ENCODE measurements at places on chromosomes 13 and 19.

- no peak for DNase-seq
Measured at GRCh38 chr19:32873247-32873959, 3.8 kb upstream of the SLC7A9 start.

DNA sequence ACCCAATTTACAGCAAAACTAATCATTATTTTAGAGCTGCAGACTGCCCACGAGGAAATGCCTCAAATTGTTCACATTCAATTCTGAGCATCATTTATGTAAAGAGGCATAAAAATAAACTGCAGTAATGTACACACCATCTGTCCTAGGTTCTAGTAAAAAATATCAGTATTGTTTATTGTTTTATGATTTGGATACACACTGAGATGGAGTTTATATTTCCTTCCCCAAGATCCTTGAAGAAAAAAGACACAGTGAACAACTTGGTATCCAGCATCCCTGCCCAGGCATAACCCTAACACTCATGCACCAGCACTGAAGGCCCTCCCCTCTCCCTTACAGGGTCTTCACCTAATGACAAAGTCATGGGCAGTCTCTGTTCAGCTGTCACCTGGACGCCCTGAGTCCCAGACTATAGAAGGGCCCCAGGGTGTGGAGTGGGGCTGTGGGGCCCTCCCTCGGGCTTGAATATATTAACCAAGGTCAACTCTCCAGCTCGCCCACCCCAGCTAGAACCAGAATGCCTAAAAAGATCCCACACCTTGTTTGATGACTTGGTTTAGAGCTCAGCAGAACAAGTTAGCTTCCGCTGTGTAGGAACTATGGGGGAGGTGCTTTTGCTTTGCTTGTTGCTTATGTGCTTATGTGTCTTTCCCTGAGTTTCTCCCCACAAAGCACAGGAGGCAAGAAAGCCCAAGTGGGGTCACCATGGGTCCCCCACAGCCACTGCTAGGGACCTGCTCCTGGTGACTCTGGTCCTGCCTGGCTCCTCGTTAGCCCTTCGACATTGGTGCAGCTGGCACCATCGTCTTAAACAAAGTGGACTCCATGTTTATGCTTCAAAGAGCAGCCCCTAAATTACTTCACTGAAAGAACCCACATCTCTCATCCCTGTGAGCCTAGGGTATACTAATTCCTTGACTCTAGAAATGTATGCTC is 111.1 kb downstream of the COL4A1 start:
- DNase-seq, result no peak

GRCh38 chr19:14106840-14107239 is 10.7 kb downstream of the PRKACA start:
- DNase-seq, result no peak

DNA sequence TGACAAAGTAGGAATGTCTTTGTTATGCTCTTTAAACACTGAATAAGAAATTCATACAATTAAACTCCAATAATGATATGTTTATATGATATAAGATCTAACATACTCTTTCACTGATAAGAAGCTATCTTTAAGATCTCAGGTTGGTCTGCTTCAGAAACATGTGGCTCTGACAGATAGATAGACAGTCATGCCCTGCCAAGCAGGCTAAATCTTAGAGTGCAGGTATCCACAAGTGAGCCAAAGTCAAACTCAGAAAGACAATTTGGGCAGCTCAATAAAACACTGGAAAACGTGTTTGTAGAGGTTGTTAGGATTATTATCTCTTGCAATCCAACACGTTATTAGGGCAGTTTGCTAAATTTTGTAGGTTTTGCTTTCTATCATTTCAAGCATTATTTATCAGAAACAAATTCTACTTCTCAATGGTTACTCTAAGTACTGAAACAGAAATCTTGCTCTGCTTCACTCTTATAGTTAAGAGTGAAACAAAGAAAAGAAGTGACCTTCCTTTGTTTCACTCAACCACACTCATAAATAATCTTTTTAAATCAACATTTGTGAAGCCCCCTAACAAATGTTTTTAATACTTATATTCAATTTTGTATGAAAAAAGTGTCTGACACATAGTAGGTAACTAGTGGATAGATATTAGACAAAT is 1255.6 kb downstream of the DIAPH3 start:
- no peak for DNase-seq

DNA sequence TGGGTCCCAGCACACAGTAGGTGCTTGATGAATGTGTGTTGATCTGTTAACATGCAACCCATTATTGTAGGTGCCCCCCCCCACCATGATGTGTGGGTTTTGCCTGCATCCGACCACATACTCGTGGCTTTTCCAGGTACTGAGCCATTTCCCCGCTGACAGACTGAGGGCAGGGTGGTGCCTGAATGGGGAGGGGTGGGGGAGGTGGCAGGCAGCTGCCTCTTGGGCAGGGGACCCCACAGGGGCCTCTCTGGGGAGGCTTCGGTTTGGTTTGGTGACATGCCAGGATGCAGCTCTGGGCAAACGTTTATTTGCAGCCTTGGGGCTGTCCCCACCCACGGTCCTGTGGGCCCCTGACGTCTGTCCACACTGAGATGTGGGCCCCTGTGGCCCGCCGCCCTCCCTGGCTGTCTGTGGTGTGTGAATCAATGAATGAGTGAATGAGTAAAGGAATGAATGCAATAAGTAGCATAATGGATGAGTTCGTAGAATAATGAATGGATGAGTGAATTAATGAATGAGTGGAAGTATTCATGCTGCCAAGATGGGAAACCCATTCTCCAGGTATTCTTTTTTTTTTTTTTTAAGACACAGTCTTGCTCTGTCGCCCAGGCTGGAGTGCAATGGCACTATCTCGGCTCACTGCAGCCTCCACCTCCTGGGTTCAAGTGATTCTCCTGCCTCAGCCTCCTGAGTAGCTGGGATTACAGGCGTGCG is 9.0 kb upstream of the JUND start:
- DNase-seq, result peak; percentile 93

GRCh38 chr13:80082396-80083080 is 258.4 kb downstream of the SPRY2 start:
- DNase-seq, result no peak

DNA sequence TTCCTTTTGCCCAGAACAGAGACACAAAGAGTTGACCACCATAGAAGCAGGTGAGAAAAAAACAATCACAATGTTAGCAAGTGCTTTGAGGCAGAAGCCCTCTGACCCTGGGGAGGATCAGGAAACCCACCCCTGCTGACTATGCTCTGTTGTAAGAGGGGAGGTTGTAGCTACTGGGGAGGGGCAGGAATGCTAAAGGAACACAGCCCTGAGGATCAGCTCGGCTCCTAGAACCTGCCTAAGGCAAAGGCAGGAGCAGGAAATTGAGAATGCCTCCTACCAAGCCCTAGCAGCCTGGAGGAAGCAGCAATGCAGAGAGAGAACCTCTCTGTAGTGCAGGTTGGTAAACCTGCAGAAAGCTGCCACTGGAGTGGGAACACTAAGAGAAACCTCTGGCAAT is 624.0 kb upstream of the KLF12 start:
- no peak for DNase-seq

GRCh38 chr13:110570886-110571285 is 9.4 kb upstream of the RAB20 start:
- no peak for DNase-seq

DNA sequence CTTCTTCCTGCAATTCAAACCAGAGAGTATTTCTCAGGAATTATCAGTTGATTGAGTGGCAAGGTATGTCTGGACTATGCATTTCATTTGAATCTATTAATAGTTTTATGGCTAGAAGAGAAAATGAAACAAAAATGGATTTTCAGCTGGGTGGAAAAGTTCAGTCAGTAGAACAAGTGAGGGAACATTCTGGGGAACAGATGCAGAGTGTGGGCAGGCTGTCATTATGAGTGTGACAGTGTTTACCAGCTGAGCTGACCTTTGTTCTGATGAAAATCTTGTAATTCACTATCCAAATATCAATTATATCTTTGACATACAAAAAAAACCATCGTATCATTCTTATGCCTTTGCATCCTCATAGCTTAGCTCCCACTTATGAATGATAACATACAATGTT is 2.6 kb upstream of the CLC start:
- no peak for DNase-seq
